ENCODE measurements at places on chromosomes 3 and 15.
A peak's percentile ranks its signal among the peaks of the same experiment; 100 is the strongest.

DNA sequence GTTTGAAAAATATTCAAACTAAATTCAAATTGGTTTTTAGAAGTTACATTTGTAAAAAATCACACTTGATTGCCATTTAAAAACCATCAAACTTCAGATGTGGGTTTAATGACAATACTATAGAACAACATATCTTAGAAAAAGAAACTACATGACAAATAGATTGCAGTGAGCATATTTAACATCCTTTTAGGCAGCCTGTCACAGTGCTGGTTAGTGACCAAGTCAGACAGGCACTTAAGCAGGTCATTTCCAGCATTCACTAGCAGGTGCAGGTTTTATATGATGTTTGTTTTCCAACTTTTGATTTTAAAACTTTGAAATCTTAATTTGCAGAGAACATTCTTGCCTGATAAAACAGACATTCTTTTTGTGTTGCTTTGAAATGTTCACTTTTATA is 115.7 kb downstream of the MBNL1 start:
- DNase-seq = no peak

GRCh38 chr3:65128346-65128745 is 440.5 kb upstream of the ADAMTS9 start:
- no peak for DNase-seq

GRCh38 chr3:197003461-197004385 is 25.9 kb downstream of the MELTF start:
- peak; percentile 17 for DNase-seq

GRCh38 chr3:146948186-146948585 is 343.0 kb upstream of the PLSCR5 start:
- no peak for DNase-seq

DNA sequence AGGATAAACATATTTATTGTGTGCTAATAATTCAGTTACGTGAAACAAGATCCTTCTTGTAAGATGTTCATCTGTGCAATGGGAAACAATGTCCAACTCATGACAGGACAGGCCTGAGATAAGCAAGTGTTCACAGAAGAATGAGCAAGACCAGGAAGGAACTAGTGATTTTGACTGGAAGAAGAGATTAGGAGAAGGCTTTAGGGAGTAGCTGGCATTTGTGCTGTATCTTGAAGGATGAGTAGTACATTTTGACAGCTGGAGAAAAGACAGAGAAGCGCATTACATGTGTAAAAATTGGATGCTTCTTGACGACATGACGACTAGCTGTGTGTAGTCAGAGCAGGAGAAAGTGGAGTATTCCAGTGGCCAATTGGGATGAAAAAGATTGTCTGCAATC is 48.4 kb downstream of the GBE1 start:
- DNase-seq = no peak

GRCh38 chr3:43699864-43700263 is 9.1 kb downstream of the ABHD5 start:
- no peak for DNase-seq

DNA sequence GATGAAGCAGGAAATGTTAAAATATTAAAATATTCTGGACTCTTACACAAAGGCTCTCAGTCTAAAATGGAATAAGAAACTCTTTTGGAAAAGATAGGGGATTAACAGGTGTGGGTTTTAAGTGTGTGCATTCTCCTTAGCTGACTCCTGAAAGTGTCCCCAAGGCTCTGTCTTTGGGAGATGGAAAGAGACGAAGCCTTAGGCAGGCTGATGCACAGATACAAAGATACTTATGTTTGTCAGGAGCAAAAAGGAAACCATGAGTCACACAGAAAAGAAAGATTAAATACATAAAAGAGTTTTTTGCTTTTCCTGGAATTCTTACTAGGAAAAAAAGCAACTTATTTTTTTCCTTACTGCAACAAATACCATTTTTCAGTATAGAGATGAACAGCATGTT is 23.8 kb upstream of the ABI3BP start:
- DNase-seq = no peak

GRCh38 chr3:33914731-33915379 is 116.4 kb downstream of the PDCD6IP start:
- no peak for DNase-seq

DNA sequence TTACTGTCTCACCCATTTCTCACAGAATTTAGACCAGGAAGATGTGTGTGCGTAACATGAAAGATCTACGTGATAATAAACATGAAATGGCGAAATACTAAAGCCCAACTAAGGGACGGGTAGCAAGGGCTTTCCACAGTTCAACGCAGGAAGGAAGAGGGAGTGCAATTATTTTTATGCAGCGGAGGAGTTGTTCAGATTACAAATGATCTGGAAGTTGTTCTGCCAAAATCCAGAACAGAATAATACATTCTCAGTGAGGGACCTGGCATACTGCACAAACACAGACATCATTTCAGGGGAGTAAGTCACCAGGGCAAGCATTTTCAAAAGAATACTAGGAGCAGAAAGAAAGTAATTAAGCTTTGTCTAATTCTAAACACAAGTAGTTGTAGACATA is 133.6 kb upstream of the RAP2B start:
- no peak for DNase-seq

DNA sequence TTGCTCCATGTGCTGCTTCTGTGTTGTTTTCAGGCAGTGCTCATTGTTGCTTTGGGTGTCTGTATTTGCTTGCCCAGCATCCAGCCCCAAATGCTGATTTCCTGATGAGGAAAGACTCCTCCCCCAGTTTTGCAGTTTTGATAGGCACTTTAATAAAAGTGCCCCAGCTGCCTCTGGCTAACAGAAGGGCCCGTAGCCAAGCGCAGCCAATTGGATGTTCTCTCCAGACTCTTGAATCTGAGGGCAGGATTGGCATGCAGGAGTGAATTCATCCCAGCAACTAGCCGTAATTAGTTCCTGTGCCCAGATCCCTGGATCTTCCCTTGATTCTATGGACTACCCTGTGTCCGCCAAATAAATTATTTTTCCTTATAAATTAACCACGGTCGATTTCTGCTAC is 14.8 kb upstream of the SEMA5B start:
- DNase-seq = no peak

GRCh38 chr3:32912046-32912445 is 39.4 kb upstream of the CCR4 start:
- DNase-seq = no peak

GRCh38 chr15:45495588-45495987 is 27.0 kb downstream of the SLC30A4 start:
- DNase-seq = no peak

GRCh38 chr3:118501152-118501551 is 533.5 kb downstream of the IGSF11 start:
- no peak for DNase-seq

DNA sequence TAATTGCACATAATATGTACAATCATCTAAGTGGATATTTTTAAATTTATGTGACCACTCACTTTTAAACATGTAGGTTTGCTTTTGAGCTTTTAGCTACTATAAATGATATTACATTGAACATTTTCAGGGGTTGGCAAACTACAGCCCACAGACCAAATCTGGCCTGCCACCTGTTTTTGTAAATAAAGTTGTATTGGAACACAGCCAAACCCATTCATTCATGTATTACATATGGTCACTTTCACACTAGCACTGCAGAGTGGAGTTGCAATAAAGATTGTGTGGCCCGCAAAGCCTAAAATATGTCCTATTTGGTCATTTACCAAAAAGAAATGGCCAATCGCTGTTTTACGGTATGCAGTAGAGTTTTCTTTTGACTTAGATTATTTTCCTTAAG is 21.2 kb downstream of the CMTM7 start:
- DNase-seq = no peak

DNA sequence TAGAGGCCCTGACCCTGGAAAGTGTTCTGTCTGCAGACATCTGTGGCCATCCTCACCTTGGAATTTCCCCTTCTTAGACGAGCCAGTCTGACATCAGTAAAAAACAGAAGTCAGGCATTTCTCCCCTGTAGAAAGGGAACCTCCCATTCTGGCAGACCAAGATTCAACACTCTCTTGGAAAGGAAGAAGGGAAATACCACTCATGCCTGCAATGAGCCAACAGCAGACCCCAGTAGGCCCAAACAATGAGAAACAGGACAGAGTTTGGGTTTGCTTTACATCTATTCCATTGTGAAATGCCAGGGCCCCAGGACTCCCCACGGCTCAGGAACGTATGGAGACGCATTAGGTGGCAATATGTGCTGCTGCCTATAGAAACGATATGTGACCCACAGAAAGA is 264.0 kb upstream of the NSMCE3 start:
- DNase-seq = no peak

GRCh38 chr3:172102883-172103310 is 63.5 kb downstream of the FNDC3B start:
- no peak for DNase-seq

DNA sequence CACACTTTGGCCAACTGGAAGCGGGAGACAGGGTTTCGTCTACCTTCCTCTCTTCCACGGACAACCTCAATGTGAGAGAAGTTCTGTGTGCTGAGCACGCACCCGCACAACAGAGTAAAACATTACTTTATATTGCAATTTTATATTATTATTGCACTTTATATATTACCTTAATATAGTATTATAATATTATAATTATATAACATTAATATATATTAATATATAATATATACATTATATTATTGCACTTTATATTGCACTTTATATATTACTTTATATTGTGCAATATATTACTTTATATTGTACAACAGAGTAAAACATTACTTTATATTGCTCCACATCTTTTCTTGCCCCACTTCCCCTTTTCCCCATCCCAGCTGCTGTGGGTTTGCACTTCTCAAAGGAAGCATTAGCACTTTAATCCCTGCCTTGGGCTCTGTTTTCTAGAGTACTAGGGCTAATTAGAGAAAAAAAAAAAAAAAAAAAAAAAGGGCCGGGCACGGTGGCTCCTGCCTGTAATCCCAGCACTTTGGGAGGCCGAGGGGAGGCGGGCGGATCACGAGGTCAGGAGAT is 76.4 kb upstream of the SLC4A7 start:
- DNase-seq = no peak

GRCh38 chr15:101187820-101188636 is 63.8 kb downstream of the CHSY1 start:
- no peak for DNase-seq

DNA sequence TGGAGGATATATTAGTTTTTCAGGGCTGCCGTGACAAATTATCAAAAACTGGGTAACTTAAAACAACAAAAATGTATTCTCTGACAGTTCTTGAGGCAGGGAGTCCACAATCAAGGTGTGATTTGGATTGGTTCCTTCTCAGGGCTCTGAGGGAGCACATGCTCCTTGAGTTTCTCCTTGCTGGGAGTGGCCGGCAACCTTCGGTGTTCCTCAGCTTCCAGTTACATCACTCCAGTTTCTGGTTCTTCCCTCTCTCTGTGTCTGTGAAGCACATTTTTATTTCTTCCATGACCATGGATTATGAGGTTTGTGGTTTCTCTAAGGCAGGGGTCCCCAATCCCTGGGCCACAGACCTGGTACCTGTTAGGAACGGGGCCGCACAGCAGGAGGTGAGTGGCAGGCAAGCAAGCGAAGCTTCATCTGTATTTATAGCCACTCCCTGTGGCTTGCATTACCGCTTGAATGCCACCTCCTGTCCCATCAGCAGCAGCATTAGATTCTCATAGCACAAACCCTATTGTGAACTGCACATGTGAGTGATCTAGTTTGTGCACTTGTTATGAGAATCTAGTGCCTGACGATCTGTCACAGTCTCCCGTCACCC is 24.3 kb downstream of the LRRC28 start:
- no peak for DNase-seq

DNA sequence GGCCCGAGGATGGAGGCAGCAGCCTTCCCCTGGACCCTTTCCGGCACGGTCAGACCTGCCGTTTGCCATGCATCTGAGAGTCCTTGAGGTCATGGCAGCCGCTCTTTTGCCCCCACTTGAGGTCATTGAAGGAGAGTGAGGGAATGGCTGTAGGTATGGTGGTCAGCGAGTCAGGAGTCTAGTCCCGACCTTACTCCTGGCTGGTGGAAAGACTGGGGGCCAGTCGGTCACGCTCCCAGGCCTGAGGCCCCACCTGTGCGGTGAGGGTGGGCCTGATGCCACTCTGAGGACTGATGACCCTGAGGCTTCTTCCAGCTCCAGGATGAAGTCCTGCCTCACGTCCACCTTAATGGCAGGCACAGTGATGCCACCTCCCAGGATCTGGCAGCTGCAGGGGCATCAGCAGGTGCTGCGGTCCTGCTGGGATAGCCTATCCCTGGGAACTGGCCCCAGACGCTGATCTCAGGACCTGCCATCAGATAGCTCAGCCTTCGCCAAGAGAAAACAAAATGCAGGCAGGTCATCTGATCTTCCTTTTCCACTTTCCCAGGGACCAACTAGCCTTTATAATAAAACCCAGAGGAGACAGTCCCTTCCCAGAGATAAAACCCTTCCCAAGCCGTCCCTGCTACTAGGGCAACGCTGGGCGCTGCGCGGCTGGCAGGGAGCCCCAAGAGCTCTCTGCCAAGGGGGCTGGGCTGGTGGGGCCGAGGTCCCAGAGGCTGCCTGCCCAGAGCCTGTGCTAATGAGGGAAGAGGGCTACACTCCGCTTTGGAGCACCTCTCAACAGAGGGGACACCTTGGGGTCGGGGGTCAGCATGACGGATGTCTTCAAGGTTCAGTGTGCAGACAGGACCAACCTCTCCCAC is 42.2 kb downstream of the TM2D3 start:
- DNase-seq = no peak

DNA sequence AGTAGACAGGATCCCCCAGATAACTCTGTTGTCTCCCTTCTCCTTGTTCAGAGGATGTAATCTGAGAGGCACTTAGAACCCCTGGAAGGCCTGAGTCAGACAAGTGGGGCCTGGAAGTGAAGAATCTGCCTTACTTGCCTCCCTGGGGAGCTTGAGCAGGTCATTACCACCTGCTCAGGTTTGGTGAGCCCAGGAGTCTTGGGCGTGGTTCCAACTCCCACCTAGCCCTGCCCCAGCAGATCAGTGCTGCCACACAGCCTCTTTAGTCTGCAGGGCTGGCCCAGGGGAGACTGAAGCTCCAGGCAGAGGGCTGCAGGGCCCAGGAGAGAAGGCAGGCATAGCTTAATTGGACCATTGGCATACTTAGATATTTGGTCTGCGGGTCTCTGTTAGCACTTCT is 230.0 kb downstream of the ERC2 start:
- DNase-seq = no peak
